Astrocyte of the spinal cord (primary cell): ENCODE measurements at places on chromosomes 1 and 21.

GRCh38 chr1:198754670-198755069 is 115.8 kb downstream of the PTPRC start:
- no peak for DNase-seq

DNA sequence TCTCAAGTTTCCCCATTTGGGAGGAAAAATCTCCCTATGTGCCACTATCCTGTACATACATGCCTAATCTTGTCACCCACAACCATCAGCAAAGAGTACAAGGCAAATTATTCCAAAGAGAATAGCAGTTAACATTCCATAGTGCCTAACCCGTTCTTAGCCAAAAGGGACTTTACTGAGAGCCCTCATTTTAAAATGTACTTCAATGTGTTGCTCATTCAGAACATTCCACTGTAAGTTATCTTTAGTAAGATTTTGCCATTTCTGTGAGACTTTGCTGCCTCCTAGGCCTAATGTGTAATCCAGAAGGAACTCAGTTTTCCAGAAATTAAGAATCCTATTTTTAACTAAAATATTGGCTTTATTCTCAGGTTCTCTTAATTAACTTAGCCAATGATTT is 11.3 kb upstream of the MRPL55 start:
- DNase-seq, result no peak

- DNase-seq, result no peak
These were observed 12.2 kb downstream of the UBE2U start for GRCh38 chr1:64215576-64215975.

GRCh38 chr1:30085811-30086770 is 637.3 kb downstream of the MATN1 start:
- DNase-seq, result peak; percentile 74

DNA sequence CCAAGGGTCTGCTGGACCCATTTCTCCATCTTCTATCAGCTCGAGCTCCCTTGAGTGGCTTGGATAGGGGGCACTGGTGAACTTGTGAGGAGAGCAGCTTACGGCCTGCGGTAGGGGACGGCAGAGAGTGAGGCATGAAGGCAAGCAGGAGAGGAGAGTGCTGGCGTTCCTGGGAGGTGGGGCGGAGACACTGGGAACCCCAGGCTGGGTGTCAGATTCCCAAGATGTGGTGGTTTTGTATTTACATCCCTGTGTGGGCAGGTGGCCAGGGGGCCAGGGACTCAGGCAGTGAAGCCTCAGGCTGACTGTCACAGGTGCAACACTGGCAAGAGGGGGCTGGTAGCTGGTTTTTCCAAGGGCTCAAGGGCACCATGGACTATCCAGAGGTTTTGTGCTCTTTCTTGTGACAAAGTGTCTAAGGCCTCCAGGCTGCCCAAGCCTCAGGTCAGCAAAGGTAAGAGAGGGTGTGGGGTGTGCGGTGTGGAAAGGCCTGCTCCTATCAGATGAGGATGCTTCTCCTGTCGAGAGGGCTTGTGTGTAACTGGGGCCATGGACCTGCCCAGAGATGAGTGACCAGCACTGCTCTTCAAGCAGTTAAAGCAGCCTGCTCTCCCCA is 45.1 kb upstream of the ROR1 start:
- DNase-seq, result no peak

DNA sequence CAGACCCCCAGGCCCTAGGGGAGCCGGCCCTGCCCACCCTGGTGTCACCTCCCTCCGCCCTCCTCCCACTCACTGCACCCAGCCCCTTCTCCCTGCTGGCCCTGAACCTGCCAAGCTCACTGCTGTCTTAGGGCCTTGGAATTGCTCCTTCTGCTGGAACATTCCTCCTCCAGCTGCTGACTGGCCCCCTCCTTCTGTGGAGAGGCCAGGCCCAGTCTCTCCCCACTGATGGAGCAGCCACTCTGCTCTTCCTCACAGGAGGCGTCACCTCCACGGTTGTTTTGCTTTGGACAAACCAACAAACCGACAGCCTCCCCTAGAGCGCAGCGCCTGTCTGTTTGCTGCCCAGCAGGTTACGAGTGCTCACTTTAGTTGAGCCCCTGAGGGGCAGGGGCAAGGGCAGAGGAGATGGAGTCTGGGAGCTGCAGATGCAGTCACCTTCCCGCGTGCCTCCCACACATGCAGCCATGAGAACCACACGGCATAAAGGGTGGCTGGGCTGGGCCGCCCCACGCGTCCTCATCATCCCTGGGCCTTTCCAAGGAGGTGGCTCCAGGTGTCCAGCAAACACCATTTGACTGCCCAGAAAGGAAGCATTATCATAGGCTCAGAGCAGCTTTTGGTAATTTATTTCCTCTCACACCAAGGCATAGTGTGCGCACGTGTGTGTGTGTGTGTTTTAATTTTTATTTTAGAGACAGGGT is 9.4 kb downstream of the OXCT2 start:
- DNase-seq, result no peak

DNA sequence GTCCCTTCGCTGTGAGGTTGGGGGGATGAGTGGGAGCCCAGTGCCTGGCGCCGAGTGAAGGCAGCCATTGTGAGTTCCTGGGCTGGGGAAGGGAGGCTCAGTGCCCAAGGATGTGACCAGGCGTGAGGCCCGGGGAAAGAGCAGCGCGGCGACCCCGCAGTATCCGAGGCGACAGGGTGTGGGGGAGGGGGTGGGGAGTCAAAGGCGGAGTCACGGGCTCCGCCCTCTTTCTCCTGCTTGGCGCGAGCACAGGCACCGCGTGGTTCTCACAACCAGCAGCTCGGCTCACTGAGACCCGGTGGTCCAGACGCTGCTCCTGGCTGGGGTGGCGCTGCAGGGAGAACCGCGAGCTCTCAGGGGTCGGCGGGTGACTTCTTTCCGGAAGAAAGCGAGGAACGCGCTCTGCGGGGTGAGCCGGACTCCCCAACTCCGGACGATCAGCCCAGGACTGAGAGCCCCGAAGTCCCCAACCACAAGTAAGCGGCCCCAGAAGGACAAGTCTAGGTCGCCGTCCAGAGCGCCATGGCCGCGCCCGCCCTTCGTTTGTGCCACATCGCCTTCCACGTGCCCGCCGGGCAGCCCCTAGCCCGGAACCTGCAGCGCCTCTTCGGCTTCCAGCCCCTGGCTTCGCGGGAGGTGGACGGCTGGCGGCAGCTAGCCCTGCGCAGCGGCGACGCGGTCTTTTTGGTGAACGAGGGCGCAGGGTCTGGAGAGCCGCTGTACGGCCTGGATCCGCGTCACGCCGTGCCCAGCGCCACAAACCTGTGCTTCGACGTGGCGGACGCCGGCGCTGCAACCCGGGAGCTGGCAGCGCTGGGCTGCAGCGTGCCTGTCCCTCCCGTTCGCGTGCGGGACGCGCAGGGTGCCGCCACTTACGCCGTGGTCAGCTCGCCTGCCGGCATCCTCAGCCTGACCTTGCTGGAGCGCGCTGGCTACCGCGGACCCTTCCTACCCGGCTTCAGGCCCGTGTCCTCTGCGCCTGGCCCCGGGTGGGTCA is at the start of gene HPDL:
TSS of gene HPDL (plus strand) at position 269 of the 997 bp plus-strand sequence. CDS start at position 523, 254 bp downstream.
- DNase-seq, result peak; percentile 42

DNA sequence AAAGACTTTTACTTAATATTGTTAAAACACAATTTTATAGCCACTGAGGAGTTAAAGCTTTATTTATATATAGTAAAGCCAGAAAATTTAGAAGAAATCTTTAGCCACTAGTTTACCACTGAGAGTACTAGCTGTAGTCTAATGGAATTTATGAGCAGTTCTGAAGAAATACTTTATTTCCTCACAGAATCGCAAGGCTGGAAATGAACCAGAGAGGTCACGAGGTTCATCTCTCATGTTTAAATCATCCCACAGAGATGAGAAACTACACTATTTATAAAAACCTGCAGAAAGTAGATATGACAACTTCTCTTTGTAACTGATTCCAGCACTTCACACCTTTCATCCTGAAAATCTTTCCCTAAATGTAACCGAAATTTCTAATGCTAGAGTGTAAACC is 26.0 kb downstream of the ADGRL4 start:
- DNase-seq, result no peak

DNA sequence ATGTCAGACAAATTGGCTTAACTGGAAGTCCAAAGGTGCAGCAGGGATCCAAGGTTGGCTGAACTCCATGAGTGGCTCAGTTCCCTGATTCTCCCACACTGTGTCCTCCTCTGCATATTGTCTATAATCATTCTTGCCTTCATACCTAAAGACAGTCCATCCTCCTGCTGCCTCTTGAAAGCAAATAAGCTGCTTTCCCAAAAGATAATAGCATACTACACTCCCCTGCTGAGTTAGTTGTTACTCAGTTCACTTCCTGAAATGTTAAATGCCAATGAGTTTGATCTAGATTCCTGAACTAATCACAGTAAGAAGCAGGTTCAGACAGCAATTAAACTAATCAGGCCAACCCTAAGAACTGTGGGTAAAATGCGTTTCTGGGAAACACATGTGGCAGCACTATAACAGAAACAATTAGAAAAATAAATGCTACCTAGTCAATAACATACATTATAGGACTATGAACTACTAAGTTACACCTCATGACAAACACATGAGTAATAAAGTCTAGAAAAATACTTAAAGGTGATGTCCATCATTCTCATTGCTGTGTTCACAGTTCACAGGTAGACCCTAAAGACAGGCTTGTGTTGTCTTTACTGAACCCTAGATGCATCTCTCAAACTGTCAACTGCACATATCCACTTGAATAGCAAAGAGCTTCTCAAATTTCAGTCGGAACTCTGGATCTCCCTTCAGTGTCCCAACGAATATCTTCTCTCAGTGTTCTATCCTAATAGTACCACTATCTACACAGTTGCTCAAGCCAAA is 50.8 kb upstream of the BOLA1 start:
- DNase-seq, result peak; percentile 10

DNA sequence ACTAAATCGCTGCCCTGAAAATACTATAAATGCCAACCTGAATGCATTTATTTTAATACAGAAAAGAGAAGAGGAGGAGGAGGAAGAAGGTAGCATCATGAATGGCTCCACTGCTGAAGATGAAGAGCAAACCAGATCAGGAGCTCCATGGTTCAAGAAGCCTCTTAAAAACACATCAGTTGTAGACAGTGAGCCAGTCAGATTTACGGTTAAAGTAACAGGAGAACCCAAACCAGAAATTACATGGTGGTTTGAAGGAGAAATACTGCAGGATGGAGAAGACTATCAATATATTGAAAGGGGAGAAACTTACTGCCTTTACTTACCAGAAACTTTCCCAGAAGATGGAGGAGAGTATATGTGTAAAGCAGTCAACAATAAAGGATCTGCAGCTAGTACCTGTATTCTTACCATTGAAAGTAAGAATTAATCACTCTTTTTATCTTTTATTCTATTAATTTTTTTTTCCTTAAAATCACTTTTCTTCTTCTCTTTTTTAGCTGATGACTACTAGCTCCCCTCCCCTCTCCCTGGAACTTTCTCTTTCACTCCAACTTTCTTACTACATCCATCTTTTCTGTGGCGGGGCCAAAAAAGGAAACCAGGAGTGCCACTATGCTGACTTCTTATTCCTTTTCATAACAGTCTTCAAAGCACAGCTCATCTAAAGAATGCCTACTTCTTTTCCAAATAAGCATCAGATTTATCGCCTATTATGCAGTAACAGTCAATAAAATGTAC is 36.3 kb downstream of the FUBP1 start:
- no peak for DNase-seq

GRCh38 chr21:31898933-31899630 is 26.3 kb downstream of the HUNK start:
- no peak for DNase-seq

DNA sequence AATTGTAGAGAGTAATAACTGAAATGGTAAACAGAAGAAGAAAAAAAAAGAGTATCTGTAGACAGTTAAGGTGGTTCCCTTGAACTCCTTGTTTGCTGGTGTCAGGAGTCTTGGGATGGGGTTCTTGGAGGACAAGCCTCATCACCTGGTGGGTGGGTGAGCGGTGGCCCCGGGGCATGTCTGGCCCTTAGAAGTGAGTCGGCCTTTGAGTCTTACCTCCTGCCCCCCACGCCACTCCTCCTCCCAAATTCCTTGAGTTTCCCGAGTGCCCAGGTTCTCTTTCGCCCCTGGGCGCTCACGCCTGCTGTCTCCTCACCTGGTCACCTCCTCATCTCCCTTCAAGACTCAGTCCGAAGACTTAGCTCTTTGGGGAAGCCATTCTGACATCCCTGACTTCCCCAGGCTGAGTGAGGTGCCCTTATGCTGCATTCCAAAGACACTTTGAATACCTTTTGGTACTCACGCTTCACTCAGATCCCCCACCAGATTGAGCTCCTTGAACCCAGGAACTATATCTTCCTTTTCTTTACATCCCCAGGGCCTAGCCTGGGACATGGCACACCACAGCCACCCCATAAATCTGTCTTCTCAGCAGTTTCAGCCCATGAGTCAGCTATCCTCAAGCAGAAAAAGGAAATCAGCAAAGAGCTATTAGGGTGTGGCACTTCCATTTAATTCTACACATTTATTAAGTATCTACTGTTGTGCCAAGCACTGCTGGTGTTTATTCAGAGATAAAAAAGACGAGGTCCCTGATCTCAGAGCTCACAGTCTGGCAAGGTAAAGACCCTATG is 13.5 kb upstream of the IKBKE start:
- no peak for DNase-seq

GRCh38 chr1:15989776-15990175 is 13.9 kb upstream of the ZBTB17 start:
- no peak for DNase-seq

- DNase-seq, result no peak
These were observed 227.1 kb downstream of the DUSP10 start for GRCh38 chr1:221514806-221515205.

- DNase-seq, result no peak
These were observed 97.5 kb downstream of the RGS2 start for GRCh38 chr1:192906334-192906733.

DNA sequence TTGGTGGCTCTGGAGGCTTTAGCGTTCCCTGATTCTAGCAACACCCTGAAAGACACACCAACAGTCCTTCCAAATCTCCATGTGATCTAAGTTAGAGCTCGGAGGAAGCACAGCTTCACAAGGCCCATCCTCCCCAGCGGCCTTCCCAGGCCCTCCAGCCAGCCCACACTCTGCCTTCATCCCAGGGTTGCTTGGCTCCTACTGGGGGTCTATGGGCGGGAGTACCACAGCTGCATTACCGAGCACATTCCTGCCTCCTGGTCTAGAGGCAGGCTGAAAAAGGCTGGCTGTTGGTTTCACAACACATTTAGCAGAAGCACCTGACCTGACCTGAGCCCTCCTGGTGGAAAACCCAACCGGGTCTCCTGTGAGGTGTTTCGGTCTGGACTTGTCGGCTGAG is 54.7 kb upstream of the TRIM67 start:
- DNase-seq, result no peak
